ENCODE measurements at places on chromosomes 2 and 18.

GRCh38 chr2:133654949-133655348, 86.7 kb upstream of the NCKAP5 start:
- DNase-seq: no peak

DNA sequence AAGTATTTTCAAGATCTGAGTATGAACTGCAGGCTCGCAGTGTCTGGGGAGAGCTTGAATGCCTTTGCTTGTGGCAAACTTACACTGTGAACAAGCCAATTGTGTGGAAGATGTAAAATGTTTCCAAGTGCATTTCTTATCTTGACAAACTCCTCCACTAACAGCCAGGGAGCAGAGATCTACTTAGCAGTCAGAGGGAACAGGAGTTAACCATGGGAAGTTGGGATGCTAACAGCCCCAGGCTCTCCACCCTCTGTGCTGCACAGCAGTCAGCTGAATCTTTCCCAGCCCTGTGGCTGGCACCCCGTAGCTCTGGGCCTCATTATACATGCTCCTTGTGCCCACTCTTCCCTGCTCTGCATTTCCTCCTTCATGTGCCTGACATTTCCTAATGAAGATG, 450.2 kb downstream of the TSN start:
- no peak for DNase-seq

GRCh38 chr18:31219395-31219794, 56.7 kb upstream of the DSC1 start:
- DNase-seq: no peak

DNA sequence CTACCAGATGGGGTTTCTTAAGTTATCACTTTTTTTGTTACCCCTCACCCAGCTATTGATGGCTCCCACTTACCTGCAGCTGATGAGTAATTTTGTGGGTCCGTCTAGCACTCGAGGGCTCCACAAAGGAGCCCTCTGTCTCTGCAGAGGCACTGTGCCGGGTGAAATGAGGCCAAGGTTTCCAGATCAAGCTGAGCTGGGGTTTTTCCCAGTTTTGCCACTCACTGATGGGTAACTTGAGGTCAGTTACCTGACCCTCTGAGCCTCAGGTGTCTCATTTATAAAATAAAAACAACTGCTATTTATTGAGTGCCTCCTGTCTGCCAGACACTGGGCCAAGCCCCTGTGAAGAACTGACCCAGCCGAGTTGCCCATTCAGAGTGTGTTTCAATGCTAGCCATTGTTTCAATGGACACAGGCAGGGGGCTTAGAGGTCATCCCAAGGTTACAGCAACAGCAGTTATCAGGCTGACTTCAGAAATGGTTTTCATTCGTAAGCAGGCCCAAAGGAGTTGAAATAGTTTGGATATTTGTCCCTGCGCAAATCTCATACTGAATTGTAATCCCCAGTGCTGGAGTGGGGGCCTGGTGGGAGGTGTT, 192.9 kb downstream of the NCK2 start:
- DNase-seq: no peak

- no peak for DNase-seq
These were observed 890.1 kb upstream of the PIK3C3 start for GRCh38 chr18:41064916-41065315.

All from AG04449 (cell line).